ENCODE measurements at places on chromosomes 5 and 9.
A peak's percentile ranks its signal among the peaks of the same experiment; 100 is the strongest.

DNA sequence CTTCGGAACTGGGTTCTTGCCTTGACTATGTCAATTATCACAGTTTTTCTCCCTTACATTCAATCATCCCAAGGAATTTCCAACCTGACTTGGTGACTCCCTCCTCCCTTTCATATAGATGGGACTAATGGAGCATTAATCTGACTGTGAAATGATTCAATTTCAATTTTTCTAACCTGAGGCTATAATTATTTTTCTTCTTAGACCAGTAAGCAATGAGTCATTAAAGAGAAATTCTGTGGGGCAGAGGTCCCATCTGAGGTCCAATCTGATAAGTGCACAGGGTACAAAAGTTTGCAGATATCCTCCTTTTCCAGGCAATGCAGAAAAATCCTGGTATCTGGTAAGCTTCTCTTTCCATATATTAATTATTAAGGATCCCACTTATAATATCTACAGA, 18.9 kb downstream of the PDE4D start:
- no peak for DNase-seq

DNA sequence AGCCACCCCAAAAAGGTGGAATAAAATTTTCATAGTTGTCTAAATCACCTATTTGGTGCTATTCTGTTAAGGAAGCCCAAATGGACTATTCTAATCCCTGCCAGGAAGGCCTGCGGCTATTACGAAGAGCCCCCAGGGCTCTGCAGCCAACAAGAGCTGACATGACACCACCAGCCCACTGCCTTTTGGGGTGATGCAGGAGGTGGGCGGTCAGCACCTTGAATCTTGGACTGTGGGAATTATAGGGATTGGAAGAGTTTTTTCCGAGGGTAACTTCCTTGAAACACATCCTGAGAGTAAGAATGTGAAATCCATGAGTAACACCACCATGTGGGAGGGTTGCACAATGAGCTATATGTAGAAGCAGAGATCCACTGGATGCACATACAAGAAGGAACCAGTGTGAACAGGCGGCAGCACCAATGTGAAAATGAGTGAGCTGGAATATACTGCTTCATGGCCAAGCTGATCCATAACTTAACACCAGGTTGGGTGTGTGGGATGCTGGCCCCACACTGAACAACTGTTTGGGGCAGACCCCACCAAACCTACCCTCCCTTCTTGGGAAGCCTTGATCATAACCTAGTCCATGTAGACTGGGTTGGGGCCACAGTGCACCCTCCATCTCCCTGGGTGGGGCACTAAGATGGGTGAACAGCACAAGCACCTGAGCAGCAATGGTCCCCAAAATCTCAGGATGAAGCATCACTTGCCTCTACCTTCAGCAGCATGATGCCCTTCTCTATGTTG, 239.0 kb downstream of the FSTL4 start:
- DNase-seq = no peak

DNA sequence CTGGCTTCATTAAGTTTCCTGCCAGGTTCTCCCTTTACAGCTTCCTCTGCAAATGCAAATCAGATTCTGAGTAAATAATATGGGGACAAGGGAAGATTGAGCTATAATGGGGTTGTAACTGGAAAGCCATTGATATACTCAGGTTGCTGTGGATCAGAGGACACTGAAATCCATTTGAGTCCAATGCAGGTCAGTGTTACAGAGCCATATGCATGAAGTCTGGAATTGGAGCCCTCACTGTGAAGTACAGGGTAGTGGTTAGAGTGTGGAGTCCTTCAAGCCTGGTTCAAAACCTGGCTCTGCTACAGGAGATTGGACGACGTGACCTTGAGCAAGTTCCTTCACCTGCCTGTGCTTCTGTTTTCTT, 48.7 kb downstream of the TIMD4 start:
- DNase-seq = no peak

DNA sequence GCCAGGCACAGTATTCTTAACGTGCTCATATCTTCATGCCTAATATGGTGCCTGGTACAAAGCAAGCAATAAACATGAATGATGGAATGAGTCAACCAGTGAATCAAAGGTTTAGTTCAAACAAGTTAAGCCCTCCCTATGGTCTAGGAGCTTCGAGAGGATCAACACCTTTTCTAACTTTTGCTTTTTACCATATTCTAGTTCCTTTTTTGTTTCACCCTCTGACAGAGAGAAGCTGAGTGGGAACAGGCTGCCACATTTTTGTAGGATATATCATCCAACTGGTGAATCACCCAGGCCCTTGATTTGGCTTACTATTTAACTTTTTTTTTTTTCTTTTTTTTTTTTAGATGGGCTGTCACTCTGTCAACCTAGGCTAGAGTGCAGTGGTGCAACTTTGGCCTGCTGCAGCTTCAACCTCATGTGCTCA, 39.3 kb upstream of the TNC start:
- DNase-seq = no peak

GRCh38 chr5:112308608-112309007, 110.5 kb downstream of the EPB41L4A start:
- no peak for DNase-seq

DNA sequence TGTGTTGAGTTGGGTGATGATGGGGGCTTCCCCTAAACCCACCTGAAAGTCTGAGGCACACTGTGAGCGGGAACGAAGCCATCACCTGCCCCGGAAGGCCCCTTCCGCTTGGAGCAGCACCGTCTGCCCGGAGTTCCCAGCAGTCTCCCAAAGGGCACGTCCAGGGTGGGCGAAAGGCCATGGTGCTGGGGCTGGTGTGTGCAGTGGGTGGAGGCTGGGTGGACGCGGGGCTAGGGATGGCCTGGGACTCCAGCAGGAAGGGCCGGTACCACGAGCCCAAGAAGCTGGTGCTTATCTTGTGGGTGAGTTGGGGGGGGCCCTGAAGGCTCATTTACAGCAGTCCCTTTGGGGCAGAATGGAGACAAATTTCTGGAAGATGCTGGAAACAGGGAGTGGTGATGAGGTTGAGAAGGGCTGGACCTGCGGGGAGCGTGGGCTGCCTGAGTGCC, 4.6 kb downstream of the FLT4 start:
- no peak for DNase-seq

DNA sequence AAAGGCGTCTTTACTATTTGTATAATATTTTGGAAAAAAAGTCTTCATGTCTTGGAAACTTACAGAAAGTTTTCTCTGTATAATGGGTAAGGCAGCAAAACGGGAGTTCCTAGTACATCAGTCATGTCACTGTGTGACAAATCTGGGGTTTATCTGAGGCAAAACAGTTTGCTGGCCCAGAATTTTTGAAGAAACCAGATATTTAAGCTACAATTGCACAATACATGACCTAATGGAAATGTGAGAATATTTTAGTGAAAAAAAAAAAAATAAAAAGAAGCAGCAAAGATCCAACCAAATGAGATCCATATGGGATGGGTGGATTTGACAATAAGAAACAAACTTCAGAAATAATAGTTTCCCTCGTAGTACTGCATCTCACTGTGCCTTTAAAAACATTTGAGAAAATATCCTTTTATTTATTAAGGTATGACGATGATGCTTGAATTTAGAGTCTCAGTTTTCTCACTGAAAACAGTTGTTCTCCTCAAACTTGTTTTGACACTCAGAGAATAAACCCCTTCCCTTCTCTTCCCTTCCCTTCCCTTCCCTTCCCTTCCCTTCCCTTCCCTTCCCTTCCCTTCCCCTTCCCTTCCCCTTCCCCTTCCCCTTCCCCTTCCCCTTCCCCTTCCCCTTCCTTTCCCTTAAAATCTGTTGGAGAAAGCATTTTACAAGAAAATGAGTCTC, 180.5 kb upstream of the TUT7 start:
- DNase-seq = no peak

- no peak for DNase-seq
Measured at GRCh38 chr5:73314395-73315257, 134.0 kb downstream of the FOXD1 start.

DNA sequence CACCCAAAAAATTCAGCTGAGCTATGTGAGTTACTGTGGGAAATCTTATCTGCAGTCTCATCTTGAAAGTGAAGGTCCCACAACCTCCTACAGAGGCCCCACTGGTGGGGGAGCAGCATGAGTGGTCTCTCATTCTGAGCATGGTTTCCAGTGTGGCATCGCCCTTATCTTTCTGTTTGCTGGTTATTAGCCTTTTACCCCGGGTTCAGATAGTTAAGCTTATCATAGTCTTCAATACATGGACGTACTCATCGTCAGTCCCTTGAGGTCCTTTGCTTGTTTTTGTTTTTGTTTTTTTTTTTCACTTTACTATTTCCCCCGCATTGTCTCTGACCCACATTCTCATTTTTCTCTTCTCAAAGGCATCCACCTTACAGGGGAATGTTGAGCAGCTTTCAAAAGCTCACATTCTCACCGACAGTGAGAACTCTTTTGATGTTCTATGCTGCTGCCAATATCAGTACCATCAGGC, 7.7 kb upstream of the HAVCR2 start:
- no peak for DNase-seq

DNA sequence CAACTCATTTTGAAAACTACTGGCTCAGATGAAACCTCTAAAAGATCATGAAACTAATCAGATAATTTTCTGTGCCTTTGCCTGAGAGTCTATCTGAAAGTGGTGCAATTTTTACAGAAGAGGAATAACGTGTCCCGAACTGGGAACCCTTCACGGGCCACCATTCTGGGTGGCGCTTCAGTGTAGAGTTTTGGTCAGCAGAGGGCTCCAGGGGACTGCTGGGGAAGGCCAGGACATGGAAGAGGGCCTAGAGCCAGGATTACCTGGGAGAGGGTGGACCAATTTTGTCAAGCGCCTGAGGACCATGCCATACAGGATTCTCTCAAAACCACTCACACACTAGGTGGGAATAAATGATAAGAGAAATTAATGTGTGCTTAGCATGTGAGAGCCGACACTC, 49.7 kb upstream of the PLEKHG4B start:
- no peak for DNase-seq

DNA sequence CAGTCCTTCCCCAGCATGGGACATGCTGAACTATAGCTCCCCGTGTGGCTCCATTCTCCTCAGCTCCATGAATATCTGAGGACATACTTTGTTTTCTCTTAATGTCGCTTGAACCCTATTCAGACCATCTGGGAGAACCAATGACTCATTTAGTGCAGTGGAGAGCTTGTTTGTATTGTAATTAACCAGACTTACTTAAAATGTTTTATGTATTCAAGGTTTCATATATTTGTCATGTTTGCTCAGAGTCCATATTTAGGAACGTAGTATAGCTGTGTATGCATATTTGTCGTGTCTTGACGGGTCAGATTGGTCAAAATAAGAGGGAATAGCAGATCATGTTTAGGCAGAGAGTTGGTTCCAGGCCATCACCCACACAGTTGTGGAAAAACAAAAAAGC, 150.1 kb upstream of the NTRK2 start:
- no peak for DNase-seq

DNA sequence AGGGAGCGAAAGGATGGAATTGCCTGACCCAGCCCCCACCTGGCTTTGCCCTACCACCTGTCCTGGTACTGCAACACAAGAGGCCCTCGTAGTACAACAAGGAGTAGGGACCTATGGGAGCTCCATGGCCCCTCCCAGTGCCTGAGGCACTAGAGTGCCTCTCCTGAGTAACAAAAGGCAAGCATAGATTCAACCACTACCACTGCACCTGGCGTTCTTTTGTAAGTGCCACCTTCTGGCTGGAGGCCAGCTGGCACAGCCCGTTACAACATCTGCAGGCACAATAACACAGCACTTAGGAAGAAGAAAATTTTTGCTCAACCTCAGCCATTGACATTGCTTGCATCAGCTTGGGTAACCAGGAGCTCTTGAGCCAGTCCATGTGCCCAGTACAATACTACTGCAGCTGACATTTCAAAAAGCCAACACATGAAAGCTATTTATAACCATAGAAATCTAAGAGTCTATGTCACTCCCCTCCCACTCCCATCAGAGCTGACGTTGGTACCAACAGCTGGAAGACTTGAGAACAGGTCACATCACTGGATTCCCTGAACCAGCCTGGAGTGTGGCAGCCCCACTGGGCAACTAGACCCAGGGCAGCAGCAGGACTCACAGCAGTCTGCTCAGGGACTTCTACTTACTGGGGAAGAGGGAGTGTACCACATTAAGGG, 17.7 kb upstream of the FAM174A start:
- DNase-seq = peak; percentile 99

- DNase-seq = no peak
Measured at GRCh38 chr9:6945816-6946215, 188.0 kb downstream of the KDM4C start.

GRCh38 chr9:99821396-99822108, at the start of gene NR4A3:
NR4A3 (plus strand) TSS chr9:99821885; CDS start chr9:99828043, 6,158 bp downstream.
- DNase-seq = peak; percentile 89

GRCh38 chr9:83940590-83941303, 19.5 kb upstream of the KIF27 start:
- no peak for DNase-seq

DNA sequence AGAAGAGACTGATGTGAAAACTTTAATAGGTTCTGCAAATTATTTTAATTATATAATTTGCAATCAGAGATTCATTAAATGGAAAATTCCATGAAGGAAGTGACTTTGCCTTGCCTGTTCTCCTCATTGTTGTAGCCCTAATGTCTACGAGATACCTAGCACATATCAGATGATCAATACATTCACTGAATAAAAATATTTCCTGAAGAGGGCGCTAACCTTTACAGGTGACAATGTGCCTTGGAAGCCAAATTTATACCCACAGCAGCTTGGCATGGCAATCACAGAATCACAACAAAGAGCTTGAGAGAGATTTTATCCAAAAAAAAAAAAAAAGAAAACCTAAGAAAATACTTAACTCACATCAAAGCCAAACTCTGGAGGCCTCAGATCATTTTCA, 17.4 kb downstream of the HAUS6 start:
- DNase-seq = no peak

GRCh38 chr9:90219548-90220118, 423.0 kb downstream of the DIRAS2 start:
- DNase-seq = no peak

- no peak for DNase-seq
Measured at GRCh38 chr9:126063326-126063725, 263.3 kb upstream of the MVB12B start.

DNA sequence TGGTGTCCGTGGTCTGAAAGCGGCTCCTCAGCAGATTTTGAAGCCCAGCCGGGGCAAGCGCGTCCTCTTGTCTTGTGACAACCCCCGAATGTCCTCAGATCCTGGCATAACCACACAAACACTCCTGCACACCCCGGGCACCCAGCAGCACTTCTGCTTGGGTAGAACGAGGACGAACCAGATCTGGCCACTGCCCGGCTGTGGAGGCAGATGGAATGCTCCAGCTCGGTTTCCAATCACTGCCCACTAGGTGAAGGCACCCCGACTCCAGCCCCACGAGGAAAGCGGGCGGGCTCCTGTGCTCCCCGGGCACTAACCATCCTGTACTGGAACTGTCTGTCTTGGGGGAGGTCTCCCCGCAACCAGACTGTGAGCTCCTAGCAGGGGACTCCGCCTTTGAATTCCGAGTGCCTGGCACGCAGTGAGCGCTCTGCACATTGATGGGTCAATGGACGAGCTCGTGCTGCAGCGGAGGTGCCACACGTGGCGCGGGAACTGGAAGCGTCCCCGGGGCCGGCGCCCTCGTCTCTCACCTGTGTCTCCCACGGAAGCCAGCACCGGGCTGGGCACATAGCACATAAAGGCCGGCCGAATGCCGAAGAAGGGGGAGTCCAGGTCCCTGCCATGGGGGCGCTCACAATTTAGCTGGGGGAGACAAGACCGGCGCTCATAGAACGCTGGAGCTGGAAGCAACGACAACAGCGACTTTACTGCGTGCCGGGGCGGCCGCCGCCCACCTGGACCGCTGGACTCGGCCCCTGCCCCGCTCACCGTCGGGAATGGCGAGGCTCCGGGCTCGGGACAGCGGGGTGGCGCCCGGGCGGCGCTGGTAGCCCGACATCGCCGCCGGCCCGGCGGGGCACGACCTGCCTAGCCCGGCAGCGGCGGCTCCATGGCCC, 608 bp downstream of the ENTR1 start:
- DNase-seq = no peak

Data from SHP77 treated with DMSO at 0.1 percent for 48 hours (cell line).